ENCODE measurements at places on chromosomes 4 and X.

DNA sequence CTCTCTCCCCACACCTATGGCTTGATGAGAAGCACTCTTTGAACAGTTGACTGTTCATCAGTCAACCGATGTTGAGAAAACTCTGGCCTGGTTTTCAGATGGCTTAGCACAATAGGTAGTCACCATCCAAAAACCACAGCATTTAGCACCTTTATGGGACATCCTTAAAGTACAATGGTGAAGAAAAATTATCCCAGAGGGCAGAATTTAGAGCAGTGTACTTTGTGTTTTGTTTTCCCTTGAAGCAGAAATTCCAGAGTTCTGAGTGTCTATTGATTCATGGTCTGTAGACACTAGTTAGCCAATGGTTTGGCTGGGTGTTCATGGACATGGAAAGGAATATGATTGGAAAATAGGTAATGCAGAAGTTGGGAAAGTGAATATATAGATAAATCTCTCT lies 487.0 kb downstream of the PDHA2 start:
- DNase-seq = no peak

DNA sequence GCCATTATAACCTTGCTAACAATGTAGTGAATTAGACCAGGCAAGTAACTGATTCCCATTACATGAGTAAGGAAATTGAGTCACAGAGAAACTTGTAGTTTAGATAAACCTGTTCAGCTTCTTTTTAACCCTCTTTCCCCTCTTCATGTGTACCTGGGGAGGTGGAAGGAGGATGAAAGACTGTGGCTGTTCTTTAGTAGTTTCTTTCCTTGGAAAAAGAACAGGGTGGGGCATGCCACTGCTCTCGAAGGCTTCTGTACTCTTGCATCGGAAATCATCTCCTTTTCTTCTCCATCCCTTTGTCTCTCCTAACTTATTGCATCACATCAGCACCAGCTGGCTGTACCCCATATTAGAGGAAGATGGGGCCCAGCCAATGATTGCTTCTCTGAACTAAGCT lies 171.4 kb downstream of the PPARGC1A start:
- DNase-seq = no peak

- peak; percentile 1 for DNase-seq
Observed at GRCh38 chr4:177266506-177266905, 43.2 kb upstream of the NEIL3 start.

GRCh38 chr4:184064877-184065276 lies 152.8 kb downstream of the ENPP6 start:
- no peak for DNase-seq

DNA sequence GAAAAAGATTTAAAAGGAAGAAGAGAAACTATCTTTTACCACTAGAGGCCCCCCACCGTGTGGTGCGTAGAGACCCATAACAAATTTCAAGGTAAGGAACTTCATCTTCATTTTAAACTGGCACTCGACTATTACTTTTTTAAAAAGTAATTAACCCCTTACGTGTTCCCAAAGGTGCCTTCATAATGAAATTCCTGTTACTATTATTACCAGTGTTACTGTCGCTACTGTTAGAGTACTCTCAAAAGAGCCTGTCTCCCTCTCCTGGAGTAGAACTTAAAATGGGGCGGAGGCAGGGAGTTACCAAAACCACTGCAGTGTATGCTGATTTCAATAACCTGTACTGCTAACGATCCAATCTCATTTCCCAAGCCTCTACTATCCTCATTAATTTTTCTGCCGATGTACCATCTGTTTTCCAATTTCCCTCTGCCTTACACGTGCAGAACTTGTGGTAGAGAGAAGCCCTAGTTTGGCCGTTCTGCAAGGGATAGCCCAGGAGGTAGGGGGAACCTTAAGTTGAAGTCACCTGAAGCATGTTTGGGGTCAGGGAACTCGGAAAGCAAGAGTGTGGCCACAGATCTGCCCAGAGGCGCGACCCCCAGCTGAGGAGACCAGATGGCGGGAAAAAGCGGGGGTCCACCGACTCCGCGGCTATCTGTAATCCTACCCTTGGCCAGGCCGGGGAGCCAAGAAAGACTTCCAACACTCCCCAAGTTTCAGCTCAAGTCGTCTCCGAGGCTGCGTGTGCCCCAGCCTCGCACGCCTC lies 720 bp upstream of the STK26 start:
- DNase-seq = no peak

GRCh38 chr4:139986106-139986505 lies 167.9 kb downstream of the MAML3 start:
- DNase-seq = no peak

DNA sequence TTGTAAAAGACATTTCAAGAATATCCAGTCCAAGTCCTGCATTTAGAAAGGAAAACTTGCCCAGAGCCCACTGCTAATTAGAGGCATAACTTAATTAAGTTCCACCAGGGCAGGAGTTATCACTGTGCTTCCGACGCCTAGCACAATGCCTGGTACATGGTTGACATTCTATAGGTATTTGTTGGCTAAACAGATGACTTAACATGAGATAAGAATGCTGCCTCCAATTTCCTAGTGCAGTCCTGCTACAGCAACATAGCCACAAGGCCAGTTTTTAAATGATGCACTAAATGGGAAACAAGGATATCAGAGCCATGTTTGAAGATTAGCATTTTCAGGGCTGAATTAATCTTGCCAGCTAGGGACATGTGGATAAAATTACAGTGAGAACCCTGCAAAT lies 164.1 kb downstream of the RASL11B start:
- no peak for DNase-seq

GRCh38 chrX:11437642-11438379 lies 144.6 kb downstream of the AMELX start:
- peak; percentile 24 for DNase-seq

DNA sequence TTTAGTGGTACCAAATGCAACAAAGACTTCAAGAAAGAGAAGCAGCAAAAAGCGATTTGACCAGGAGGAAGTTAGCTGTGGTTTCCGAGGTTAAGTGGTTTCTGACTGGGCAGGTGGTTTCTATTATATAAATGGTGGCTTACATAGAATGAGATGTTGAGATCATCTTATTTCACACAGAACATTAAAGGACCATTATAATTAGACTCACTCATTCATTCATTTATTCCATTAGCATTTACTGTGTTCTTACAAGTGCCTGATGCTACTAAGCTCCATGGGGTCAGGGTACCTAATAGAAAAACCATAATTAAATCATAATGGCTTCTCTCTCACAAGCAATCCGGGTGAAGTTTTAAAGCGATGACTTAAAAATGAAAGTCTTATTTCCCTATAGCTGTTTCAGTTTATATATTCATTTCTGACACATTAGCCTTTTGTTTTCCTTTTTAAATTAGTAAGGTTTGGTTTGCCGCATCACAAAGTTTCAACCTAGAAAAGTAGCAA lies 10.6 kb downstream of the TSPAN6 start:
- DNase-seq = peak; percentile 16

- no peak for DNase-seq
Observed at GRCh38 chr4:36386691-36387090, 105.3 kb downstream of the DTHD1 start.

DNA sequence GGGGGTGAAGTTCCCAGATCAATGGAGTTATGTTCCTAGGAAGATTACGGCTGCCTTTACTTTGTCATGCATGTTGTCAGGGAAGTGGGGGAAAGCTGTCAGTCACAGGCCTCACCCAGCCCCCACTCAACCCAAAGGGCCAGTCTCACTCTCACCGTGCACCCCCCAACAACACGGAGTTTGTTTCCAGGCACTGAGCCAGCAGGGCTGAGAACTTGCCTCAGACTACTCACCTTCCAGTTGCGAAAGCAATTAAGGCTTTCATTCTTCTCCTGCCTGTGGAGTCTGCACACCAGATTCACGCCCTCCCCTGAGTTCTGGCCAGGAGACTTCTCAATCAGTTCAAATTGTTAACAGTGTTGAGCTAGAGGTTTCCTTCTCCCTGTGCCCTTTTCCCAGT lies 114.3 kb downstream of the SH3BGRL start:
- no peak for DNase-seq

- no peak for DNase-seq
Observed at GRCh38 chr4:166078955-166079354, 205.9 kb downstream of the TLL1 start.

DNA sequence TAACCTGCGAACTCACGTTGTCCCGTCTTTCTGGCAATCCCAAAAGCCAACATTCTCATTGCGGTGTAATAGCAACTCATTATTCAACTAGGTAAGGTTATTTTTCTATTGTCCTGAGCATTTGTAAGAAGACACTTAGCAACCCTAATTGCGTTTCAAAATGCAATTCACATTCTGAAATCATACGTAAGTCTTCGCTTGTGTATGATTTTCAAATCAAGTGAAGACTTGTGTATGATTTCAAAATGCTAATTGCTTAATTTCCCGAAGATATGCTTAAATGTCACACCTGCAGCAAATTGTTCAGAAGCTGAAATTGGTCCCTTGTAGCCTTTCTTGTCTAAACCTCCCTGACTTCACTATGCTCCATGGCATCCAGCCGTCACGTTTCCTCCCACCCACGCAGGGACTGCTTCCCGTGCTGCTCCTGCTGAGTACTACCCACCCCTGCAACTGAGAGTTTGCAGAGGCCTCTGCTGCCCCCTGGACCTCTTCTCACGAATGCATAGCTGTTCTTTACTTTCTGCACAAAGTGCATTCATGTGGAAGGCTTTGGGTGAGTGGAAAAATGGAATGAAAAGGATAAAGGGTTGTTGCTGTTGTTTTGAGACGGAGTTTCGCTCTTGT lies 40.8 kb upstream of the CLDN24 start:
- no peak for DNase-seq

DNA sequence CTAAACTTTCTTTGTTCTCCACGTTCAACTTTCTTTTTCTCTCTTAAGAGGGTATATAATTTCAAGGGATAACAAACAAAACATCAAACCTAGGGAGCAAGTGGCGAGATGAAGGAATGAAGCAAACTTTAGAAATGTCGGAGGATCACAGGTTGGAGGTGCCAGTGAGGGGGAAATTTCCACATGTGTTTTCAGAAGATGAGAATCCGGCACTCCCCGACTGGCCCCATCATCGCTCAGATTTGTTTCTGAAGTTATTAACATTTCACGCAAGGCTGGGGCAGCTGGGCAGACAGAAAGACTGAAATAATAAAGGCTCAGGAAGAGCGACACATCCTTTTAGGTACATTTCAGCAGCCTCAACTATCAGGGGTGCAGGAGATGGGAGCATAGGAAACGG lies 134.9 kb downstream of the SMIM20 start:
- DNase-seq = no peak

GRCh38 chr4:157035471-157035870 lies 40.5 kb upstream of the GLRB start:
- no peak for DNase-seq

- no peak for DNase-seq
Observed at GRCh38 chrX:18039023-18039422, 177.9 kb upstream of the RAI2 start.
